T-helper 22 cell (primary cell): ENCODE measurements at places on chromosomes 1 and 21.

- DNase-seq: no peak
Measured at GRCh38 chr1:107787299-107787698, 177.7 kb downstream of the VAV3 start.

DNA sequence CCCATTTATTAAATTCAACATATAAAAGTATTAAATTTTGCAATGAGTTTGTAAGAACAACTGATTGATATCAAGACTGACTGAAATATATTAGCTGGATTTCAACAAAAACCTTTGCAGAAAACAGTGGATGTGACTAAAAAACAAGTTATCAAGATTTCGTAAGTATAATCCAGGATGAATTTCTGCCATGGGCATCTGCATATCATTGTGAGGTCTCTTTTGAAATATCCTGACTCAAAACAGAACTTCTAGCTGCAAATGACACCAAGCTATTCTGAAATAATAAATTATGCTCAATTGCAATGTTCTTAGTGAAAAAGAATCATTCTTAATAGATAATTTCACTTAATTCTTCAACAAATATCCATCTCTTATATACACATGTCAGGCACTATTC lies 52.6 kb downstream of the CD34 start:
- DNase-seq: no peak

DNA sequence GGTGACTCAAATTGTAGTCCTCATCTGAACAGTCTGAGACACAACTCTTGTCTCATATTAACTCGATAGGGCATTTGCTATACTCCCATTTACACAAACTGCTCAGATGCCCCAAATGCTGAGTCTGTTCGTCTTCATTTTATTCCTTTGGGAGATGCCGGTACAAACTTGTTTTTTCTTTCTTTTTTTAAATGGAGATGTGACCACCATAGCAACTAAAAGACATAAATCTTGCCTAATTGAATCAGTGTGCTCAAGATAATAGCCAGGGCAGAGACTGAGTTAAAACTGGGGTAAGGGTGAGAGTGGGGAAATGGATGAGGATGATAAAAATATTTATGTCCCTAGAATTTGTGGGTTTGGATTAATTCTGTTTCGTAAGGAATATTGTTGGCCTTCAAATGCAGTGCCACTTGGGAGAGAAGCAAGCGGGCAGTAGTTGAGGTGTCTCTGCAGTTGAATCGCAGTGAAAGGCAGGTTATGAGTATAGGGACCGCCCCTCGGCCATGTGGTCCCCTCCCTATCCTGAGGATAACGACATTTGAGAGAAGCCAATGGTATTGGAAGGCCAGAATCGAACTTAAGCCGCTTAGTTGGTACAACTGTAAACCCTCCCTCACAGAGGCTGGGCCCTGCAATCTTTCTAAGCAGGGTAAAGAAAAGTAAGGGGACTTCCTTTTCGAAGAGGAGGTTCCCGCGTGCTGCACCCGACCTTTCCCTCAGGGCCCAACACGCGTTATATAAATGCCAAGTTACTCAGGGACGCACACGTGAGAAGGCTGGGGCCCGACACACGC lies 859 bp upstream of the LRRC8B start:
- no peak for DNase-seq

DNA sequence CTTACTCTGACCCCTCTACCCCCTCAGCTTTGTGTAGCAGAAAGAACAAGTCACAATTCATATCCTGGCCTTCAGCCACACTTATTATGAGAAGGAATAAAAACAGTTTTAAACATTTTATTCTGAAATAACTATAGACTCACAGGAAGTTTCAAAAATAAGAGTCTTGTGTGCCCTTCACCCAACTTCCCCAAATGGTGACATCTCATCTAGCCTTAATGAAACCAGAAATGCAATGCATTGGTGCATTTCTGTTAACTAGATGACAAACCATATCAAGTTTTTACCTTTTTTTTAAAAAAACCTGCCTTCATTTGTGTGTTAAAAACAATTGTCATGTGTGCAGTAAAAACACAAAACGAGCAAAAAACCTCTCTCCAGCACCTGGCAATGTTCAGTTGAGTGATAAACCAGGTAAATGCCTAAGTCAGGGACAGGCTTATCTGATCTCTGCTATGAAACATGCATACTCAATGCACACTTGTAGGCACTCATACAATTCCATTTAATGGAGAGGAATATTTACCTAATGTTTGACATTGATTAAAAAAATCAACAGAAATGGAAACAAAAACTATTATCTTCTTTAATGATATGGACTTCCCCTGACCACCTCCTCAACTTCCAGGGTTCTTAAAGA lies 51.5 kb downstream of the SH3BGR start:
- no peak for DNase-seq

GRCh38 chr1:42746436-42747105 lies 6.5 kb upstream of the CLDN19 start:
- no peak for DNase-seq

DNA sequence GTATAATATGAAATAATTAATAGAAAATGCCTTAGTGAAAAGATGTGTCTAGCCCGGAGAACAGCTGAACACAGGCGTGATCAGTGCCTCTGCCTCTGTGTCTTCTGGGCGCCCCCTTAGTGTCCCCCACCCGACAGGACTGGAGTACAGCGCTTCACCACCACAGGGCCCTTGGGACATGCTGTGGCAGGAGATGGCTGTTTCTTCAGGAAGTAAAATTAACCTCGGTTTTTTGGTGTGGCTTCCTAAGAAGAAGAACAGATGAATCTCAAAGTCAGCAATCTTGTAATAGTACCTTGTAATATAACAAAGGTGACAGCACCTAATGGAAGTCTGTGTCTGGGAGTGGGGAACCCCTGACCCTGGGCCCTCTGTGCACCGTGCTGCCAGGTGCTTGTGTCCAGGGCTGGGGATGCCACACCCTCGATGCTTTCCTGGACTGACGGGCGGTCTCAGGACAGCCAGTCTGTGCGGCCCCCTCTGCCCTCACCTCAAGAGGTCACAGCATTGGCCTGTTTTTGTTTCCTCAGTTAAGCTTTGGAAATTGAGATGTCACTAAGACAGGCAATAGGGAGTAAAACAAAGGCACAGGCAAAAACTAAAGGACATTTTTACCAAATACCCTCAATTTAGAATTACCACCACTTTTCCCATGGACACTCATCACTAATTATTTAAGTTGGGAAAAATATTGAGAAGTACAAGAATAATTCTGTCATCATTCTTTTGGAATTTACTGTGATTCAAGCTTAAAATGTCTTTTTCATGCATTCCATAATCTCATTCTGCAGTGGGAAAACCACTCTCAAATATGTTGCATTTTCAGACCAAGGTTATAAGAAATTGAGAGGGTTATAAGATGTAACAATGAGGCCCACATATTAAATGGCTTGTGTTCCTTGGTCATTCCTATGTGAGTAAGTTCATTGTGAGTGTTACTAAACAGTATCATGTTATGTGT lies 79.3 kb downstream of the ADARB1 start:
- DNase-seq: no peak

GRCh38 chr1:56334047-56334446 lies 245.3 kb downstream of the PLPP3 start:
- no peak for DNase-seq

DNA sequence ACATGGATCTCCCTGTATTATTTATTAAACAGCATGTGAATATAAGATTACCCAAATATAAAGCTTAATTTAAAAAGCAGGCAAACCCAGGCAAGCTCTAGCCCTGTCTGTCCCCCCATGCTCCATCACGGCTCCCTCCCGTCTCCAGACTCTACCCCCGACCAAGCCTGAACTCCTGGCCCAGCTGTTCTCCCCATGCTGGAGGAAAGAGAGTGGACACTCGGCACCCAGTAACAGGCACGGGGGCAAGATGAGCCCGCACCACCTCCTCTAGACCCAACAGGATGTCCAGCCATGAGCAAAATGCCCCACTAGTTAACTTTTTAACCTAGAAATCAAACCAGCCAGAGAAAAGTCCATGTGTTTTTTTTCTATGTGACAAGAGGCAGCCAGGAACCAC lies 19.3 kb downstream of the SLC19A1 start:
- DNase-seq: no peak

GRCh38 chr1:200811704-200812103 lies 61.1 kb upstream of the GPR25 start:
- no peak for DNase-seq

- DNase-seq: no peak
Measured at GRCh38 chr1:36305915-36306209, 306 bp upstream of the SH3D21 start.

DNA sequence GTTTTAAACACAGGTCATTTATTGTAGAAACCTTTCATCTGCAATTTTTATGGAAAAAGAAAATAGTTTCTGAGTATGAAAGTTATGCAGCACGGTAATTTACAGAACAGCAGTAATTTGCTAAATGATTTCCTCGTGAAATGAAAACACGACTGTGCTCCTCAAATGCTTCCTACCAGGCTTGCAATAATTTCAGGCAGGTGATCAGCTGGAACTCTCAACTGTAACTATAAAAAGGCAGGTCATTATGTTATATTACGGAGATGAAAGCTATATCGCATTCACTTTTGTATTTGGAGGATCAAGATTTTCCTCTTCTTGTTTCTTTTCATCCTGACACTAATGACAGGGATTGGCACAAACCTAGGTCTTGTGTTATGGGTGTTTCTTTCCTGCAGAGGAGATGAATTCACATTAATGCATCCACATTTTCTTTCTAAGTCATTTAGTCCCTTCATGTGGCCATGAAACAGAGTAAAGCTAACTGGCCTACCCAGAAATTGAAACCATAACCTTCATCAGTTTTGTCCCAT lies 57.4 kb downstream of the SAMSN1 start:
- no peak for DNase-seq
